Bone marrow (tissue), 2 donors: ENCODE measurements at places on chromosomes 5 and 9.

- DNase-seq = no peak
Measured at GRCh38 chr9:136133191-136133958, 14.7 kb upstream of the TMEM250 start.

DNA sequence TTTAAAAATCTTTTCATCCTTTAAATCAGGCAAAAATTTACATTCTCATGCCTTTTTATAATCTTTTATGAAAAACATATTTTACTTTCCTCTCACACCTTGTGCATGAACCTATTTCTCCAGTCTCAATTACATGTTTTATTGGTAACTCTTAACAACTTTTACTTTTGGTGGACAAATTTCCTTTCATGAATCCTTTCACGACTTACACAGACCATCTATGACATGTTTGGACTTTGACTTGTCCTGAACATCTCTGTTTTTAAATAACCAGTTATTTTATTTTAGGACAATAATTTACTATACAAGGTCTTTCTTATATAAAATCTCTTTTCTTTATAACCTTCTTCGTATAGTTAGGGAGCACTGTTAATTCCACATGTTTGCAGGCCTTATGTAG, 26.5 kb upstream of the MTMR12 start:
- DNase-seq = no peak

- DNase-seq = no peak
Measured at GRCh38 chr5:101658433-101658832, 637.7 kb downstream of the SLCO4C1 start.

DNA sequence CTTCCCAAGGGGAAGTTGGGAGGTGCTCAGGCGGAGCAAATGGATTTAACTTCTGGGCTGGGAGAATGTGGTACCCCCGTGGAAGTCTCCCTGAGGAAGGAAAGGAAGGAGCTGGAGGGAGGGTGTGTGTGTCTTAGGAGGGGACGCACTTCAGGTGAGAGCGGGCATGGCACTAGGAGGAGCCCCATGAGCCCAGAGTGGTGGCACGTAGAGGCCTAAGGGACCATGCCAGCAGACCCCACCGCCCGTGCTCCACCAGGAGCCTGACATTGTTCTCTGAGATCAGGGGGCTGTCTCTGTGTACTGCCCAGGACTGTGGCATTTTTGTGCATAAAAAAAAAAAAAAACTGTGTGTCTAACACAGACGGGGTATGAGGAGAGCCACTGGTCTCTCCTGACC, 18.5 kb upstream of the AHRR start:
- DNase-seq = no peak

DNA sequence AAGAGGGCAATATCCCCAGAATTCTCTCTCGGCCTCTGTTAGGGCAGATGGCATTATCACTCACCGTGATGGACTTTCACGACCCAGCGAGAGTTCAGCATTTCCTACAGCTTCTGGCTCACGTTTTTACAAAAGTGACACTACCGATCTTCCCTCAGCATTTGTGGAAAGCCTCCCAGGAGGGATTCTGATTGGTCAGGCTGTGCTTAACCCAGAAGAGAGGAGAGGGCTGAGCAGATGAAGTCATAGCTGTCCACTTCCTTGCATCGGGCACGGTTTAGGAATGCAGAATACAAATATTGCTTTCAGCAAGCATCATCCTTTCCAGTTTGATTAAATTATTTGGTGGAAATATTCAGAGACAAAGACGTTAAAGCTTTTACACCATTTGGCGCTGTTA, 277.4 kb upstream of the MSX2 start:
- no peak for DNase-seq

DNA sequence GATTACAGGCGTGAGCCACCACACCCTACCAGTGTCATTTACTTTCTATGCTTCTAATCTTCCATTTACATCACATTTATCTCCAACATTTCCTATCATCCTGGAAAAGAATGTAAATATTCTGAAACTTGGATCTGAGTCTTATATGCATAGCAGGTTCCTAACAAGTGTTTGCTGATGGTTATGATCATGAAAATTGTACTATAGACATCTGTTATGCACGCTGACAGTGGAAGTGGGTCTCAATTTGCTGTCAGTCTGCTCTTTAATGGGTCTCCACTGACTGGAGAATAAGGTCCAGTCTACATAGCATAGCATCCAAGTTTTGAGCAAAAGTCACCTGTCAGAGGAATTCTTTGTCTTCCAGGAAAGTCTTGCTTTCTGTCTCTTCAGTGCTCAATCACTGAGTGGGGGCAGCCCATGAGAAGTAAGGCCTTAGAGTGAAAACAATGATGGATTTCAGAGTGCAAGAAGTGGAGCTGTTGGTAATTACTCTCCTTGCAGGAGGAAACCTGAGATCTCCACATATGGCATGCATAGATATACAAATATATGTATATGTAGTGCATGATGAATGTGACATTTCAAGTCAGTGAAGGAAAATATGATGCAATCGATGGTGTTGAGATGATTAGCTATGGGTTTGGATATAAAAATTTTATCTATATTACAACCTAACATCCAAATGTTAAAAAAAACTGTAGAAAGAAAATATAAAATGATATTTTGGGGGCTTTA, 29.2 kb upstream of the MSANTD3 start:
- no peak for DNase-seq

GRCh38 chr5:179139936-179140235, 79.7 kb downstream of the ZNF354C start:
- DNase-seq = no peak

DNA sequence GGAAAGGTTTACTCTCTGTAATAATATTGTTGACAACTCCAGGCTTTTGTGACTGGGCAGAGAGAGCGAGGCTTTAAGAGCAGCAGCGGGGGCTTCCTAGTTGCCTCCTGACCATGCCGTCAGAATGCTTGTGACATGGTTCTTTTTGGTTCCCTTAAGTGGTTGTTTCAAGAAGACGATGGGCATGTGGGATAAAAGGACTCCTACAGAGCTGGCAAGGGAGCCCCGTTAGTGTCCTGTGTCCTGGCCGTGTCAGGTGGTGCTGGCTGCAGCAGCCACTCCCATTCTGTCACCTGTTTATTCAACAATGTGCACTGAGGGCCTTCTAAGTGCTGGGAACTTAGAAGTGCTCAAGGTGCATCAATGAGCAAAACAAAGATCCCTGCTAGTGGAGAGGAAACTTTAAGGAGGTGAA, 19.7 kb downstream of the LCP2 start:
- no peak for DNase-seq

- DNase-seq = peak; percentile 53
Measured at GRCh38 chr9:128124873-128125579, 2.5 kb downstream of the PTGES2 start.

DNA sequence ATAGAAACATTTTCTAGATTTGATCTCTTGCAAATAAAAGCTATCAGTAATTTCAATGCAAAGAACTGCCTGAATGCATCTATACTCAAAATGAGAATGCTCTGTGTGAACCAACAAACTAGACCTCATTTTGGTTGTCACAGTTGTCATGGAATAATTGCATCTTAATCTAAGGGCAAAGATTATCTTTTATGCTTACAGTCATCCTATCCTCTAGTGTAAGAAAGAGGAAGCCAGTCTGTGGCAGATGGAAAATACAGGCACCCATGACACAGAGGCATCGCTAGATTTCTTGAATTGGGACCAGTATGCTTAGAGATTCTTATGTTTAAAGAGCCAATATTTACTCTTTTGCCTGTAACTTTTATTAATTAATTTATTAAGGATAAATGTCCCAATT, 95.0 kb downstream of the MACIR start:
- no peak for DNase-seq

GRCh38 chr9:88537761-88538091, 2.7 kb downstream of the NXNL2 start:
- peak; percentile 8 for DNase-seq

GRCh38 chr5:35185518-35185917, 44.8 kb downstream of the PRLR start:
- DNase-seq = no peak

DNA sequence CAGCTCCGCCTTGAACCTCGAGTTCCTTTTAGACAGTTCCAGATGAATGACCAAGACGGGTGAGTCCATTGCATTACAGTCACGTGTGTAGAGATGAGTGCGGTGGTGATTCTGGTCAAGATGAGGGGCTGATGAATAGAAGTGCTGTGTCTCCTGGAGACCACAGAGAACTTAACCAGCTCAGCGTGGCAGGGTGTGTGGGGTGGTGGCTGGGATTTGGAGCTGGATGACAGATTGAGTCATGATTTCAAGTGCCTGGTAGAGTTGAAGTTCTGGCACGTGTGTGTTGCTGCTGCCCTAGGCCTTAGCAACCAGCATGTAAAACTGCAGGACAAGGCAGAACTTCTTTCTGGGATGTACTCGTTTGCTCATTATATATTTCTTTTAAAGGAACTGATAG, 53.3 kb downstream of the PRRC2B start:
- DNase-seq = no peak

DNA sequence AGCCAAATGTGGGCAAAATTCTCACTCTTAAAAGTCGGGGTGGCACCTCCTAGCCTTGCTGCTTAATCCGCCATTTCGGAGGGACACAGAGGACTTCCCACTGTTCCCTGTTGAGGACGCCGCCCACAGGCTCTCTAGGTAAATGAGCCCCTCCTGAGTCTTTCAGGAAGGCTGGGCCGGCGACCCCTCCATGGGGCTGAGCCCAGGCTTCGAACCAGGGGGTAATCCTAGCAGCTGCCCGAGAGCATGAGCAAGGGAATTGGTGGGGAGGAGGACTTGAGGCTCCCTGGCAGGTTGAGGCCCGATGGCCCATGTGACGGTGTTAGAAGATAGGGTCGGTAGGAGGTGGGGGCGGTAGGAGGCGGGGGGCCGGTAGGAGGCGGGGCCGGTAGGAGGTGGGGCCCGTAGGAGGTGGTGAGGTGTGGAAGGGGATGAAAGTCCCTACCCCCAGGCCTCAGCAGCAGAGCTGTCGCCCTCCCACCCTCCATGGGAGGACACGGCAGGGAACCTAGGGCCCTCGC, 17.1 kb downstream of the SLC12A7 start:
- no peak for DNase-seq

DNA sequence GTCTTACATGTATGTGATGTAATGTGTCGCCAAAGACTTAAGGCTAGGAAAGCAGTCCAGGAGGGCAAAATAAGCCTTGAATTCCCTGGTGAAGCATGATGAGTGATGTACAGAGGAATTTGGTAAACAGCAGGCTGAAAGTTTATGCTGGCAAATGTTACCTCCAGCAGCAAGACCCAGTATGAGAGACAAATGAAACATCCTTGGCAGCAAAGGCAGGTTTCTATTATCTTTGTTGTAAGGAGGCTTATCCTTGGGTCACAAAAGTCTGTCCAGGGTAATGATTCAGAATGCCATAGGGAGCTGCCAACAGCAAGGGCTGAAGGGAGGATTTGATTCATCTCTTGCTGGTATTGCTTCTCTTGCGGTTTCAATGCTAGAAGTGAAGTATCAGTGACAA, 75.9 kb upstream of the HTR4 start:
- DNase-seq = no peak

- no peak for DNase-seq
Measured at GRCh38 chr5:77632526-77633206, 5.8 kb downstream of the OTP start.

DNA sequence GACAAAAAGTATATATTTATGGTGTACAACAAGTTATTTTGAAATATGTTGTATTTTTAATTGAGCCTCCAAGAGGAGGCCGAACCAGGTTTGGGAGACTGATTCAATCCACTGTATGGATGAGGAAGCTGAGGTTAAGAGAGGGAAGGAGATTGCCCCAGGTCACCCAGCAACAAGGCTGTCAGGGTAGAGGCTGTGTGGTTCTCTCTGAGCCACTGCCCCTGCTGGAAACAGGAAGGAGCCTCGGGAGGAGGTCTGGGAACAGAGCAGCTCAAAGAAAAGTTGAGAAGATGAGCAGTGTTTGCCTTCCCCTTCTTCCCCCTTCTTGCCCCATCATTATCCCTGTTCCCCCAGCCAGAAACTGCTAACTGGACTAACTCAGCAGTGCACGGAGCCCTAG, 6.6 kb upstream of the FAT2 start:
- DNase-seq = no peak

DNA sequence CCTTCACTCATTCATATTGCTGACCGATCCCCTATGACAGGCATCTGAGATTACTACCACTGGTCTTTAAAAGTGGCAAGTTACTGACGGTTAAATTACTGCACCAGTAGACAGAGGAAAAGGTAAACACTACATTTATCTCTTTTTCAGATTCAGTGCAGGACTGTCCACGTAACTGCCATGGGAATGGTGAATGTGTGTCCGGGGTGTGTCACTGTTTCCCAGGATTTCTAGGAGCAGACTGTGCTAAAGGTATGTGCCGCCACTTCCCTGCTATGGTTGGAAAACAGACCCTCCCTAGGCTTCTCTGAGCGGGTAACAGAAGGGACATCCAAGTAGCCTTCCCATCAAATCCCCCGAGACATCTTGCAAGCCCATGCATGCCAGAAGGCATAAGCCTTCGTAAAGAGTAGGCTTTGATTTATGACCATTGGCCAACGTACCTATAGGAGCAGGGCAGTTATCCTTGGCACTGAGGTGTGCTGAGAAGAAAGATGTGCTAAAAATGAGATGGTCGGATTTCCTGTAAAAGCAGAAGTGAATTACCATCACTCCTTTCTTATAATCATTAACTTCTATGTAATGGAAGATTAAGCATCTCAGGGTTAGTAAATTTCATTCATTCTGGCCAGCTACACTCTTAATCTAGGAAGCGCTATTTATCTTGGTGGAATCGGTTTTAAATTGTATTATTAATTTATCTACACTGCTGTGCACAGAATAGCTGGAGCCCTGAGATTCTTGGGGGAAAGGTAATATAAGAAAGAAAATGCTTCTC, 193.4 kb upstream of the WWC1 start:
- no peak for DNase-seq

GRCh38 chr5:35004200-35004599, 43.5 kb downstream of the AGXT2 start:
- DNase-seq = no peak

GRCh38 chr5:160325716-160326115, 13.4 kb upstream of the CCNJL start:
- no peak for DNase-seq

DNA sequence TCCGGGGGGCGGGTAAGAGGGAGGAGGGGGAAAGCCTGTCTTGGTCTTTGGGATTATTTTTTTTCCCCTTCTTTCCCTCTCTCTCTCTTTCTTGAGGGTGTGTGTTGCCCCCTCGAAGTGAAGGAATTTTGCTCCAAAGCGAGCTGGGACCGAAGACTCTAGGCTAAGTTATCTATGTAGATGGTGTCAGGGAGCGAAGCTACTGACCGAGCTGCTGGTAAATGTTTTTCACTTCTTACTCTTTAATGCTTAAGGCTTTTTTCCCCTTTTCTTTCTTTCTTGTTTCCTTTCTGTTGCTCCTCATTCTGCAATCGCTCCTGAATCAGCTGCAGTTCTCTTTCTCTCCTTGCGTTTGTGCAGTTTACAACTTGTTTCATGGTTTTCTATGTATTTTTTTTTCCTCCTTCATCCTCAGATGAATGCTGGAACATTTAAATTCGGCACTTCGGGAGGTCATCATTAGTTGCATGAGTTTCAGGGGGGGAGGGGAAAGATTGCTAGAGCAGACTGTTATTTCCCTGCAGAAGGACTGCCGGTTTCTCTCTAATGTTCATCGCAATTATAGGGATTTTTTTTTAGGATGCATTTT, 1312.0 kb upstream of the WWC1 start:
- no peak for DNase-seq

- no peak for DNase-seq
Measured at GRCh38 chr5:34001241-34001841, 6.5 kb downstream of the AMACR start.

GRCh38 chr5:35618781-35619180, 1.1 kb downstream of the SPEF2 start:
- DNase-seq = no peak

- DNase-seq = no peak
Measured at GRCh38 chr5:143239882-143240518, 163.5 kb downstream of the NR3C1 start.
